Activated CD4-positive, alpha-beta memory T cell treated with anti-CD3 and anti-CD28 coated beads for 36 hours (primary cell): ENCODE measurements at places on chromosomes 7 and 10.

GRCh38 chr10:127937069-127937468 lies 30.2 kb downstream of the PTPRE start:
- DNase-seq = no peak

DNA sequence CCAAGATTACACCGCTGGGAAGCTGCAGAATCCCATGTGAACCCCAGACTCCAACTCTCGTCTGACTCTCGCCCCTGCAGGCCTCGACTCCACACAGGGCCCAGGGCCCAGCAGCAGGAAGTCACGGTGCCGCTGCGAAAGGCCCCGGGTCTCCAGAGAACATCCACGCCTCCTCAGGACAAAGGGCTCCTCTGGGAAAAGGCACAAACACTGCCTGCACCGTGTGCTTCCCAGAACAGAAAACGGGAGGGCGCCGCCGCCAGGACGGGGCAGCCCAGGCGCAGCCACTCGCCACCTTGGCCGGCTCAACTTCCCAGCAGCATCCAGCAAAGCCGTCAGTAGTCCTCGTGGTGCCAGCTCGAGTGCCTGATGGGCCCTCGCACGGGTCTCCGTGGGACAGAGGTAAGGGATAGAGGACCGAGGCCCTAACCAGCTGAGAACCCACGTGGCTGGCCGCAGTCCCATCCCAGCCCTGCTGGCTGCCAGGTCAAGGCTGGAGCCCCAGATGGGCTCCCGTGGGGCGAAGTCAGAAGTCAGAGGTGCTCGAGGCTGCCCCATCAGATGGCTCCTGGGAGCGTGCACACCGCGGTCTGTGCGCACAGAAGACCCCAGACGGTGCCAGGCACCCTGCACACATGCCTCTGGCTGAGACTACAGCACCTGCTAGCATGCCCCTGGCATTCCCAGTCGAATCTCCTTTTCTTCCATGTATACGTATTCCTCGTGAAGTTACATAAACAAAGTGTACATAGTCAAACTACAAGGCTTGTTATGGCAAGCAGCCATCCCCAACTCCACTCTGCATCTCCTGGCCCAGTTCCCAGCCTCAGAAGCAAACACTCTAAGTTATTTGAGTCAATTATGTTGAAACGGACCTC lies 60.2 kb downstream of the MAD1L1 start:
- DNase-seq = no peak

GRCh38 chr7:98196706-98197605 lies 14.3 kb upstream of the BHLHA15 start:
- no peak for DNase-seq

- DNase-seq = no peak
These were observed 1291.6 kb upstream of the AUTS2 start for GRCh38 chr7:68306692-68307107.

DNA sequence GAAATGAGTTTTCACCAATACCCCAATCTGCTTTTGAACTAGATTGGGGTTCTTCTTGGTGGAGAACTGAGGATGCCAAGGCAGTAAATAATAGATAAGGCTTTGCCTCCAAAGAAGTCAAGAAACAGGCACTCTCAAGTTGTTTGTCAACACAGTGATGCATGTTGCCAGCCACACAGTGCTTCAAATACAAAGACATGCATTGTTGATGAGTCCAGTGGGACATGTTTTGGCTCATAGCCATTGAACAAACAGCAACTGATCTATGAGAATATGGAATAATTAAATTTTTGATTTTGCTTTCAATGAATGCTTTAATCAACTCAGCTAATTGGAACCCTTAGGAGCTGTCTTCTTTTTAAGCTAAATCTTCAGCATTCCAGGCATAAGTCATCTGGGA lies 346.4 kb downstream of the THSD7A start:
- DNase-seq = no peak

- no peak for DNase-seq
These were observed 160.2 kb upstream of the SVIL start for GRCh38 chr10:29794776-29795611.

DNA sequence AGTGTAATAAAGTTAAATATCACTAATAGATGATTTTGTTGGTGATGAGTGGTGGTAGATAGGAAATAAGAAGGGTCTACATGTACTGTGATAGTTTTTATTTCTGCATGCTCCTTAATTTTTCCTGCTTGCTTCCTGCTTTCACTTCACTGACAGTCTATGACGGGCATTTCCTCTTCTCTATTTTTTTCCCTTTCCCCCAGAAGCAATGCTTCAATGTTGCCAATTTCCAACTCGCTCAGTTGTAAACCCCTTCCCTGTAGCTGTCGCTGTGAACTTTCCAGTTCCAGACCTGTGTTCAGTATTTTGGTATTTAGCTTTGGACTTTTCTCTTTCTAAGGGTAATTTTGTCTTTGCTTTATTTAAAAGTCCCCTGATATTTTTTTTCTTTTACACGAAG lies 123.5 kb upstream of the AGR3 start:
- DNase-seq = no peak

DNA sequence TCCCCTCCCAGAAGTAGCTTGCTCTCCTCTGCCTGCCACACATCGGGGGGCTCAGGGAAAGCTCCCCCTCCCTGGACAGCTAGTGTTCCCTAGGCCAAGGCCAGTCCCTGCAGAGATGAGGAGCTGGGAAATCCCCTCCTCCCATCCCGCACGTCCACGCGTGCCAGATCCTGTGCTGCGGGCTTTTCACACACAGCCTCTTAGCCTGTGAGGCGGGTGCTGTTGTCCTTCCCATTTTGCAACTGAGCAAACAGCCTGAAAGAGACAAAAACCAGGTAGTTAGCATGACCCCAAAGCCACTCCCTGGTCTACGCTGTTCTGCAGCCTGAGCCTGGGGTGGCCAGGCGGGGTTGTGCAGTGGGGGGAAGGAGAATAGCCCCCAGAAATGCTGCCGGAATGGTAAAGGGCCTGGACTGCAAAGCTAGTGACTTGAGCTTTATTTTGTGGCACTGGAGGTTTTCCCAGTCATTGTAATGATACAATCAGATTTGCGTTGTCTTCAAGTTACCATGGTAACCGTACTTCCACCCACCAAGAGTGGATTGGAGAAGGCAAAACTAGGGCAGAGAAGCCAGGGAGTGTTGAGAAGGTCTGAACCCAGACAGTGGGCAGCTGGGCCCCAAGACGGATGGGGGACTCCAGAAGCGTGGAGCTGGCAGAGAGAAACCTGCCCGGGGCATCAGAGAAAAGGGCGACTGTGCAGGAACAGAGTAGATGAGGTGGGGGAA lies 98.6 kb upstream of the KCTD7 start:
- DNase-seq = no peak

- DNase-seq = no peak
These were observed 42.0 kb upstream of the PDLIM1 start for GRCh38 chr10:95332666-95333249.

DNA sequence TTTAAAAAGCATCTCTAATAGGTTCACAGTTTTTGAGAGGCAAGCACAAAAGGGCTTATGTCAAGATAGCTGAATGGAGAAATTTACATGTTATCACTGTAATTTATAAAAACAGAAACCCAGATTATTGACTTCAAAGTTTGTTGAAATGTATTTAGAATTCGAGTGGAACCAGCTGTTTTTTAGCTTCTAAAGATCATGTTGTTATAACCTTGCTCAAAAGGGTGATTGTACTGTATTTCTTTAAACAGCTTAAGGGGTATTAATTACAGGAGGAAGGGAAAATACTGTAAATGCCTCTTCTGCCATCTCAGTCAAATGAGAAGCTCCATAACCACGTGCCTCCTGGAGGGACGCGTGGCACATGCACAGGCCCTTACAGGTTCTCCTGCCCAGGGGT lies 156.2 kb upstream of the MGMT start:
- DNase-seq = no peak

DNA sequence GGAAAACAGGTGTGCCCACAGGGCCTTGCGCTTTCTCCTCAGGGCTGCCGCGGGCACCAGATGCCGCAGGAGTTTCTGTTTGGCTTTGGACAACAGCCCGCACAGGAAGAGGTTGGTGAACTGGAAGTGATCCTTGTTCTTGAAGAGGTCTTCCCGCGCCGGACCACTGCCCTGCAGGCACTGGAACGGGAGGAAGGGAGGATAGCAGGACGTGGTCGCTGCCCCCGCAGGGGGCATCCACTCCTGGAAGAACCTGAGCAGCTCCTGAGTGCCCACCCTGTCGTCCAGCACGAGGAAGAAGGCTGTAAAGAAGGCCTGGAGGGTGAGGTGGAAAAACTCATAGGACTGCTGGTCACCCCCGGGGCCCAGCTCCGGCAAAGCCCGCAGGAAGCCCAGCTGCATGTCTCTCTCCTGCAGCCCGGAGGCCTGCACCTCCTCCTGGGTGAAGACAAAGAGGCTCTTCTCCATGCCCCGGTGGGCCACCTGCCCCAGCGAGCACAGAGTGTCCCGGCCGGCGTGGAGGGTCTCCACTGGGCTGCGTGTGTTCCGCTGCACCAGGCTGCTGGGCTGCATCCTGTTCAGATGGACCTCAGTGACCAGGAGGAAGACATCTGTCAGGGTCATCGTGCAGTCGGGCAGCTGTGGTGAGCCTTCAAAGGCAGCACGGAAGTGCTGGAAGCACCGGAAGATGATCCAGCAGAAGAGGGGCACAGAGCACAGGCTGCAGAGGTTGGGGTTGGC lies 26.9 kb downstream of the NOD1 start:
- no peak for DNase-seq

DNA sequence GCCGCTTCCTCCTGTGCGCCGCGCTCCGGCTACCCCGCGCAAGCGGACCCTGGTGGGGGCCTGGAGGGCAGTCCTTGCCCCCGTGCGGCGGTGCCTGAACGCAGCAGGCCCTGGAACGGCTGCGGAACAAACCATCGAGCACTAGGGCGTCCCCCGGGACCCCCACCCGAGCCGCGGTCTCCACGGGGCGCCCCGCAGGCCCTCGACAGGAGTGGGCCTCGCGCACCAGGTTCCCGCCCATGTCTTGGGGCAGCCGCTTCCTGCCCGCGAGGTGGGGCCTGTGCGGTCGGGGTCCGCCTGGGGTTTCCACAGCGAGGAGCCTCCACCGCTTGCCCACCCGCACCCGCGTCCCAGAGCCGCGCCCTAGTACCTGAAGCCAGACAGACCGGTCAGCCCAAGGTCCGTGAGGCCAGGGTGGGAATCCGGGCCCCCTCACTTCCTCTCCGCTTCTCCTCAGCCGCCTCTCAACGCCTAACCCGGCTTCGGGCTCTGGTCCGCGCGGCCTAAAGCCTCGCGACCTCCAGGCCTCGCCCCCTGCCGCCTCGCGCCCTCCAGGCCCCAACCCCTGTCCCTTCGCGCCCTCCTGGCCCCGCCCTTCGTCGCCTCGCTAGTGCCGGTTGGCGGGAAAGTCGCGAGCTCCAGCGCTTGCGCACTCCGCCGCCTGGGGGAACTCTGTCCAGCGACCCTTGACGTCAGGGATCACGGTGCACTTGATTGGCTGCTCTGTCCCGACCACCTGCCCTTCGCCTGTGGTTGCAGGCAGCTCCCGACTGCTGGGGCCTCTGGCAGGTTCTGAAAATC lies 7.0 kb upstream of the GBX1 start:
- peak; percentile 27 for DNase-seq

DNA sequence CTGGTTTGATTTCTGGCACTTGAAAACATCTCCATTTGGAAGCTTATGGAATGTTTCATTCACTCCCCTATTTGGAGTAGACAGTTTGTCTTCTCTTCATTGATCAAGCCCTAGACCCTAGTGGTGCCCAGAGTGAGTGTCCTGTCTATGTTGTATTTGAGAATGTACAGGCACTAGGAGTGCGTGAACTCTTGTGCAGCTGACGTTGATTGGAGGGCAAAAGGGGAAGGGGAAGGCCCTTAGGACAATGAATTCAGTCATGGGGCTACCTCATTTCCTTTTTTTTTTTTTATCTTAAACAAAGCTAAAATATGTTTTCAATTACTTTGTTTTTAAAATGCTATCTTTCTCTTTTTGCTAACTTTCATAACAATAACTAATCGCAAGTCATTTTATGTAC lies 66.5 kb downstream of the ADD3 start:
- peak; percentile 52 for DNase-seq

DNA sequence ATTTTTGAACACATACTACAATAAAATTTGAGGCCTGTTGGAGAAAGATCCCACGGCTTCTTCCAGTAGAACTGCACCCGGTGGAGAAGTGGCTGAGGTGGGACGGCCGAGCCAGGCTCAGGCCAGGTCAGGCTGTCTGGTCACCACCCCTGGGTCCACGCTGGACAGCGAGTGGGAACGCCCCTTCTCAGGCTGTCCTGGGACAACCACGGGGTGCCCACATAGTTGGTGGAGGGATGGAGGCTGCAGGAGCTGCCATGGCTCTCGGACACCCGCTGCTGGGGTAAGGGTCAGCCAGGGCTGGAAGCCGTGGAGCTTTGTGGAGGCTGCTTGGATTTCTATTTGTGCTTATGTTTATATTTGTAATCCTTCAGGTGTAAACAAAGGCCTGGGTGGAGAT lies 206.5 kb downstream of the DNAJB6 start:
- DNase-seq = no peak

DNA sequence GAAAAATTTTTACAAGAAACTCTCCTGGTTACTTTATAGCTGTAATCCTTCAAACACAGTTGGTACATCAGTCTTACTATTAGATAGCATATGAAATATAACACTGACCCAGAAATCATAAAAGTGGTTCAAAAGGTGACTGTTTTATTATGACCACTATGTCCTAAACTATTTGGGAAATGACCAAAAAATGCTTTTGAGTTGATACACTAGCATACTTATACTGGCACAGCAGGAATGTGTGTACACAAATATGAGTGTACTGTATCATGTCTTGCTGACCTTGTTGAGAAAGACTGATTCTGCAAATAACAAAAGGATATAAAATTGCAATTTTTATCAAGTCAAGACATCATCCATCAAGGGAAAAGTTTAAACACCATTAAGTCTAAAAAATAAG lies 24.3 kb downstream of the CSTF2T start:
- DNase-seq = no peak

- DNase-seq = no peak
These were observed 122.5 kb upstream of the SEM1 start for GRCh38 chr7:96832092-96832662.
